IPS DF 6.9 (cell line): ENCODE measurements at places on chromosomes 16 and 17.
A peak's percentile ranks its signal among the peaks of the same experiment; 100 is the strongest.

DNA sequence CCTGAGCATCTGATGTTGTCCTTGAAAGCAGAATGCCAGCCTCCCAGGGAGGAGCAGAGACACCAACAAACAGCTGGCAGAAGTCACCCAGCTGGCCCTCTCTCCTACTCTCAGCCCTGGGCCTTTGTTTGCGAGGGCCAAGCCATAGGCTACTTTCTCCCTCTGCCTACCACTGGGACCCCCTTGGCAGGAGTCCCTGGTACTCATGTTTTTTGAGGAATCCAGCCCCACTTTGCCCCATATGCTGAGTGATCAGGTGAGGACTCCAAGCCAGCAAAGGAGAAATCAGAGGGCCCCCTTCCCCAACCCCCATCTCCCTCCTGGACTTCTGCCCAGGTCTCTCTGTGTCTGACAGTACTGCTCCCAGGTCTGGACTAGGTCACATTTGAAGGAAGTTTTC lies 121.9 kb downstream of the USP31 start:
- no peak for DNase-seq

- DNase-seq = peak; percentile 95
Measured at GRCh38 chr16:29811170-29811895, 660 bp upstream of the PRRT2 start.

GRCh38 chr16:57483725-57484514 lies 2.4 kb downstream of the DOK4 start:
- DNase-seq = no peak

- DNase-seq = no peak
Measured at GRCh38 chr17:43809121-43809520, 23.8 kb downstream of the MPP3 start.

GRCh38 chr17:49592263-49592662 lies 16.6 kb downstream of the NXPH3 start:
- DNase-seq = no peak

- no peak for DNase-seq
Measured at GRCh38 chr17:7929158-7930023, at the start of gene KCNAB3. Gene KCNAB3, minus strand, starts transcription at chr17:7929856. Its CDS starts 421 bp downstream, at chr17:7929435.
